Glomerular endothelial cell (primary cell): ENCODE measurements at places on chromosomes 6 and 20. TPM values are rescaled to one million over a fixed set of nuclear protein-coding genes. Genes with fewer than 3 reads are reported as not detected.
A peak's percentile ranks its signal among the peaks of the same experiment; 100 is the strongest.

DNA sequence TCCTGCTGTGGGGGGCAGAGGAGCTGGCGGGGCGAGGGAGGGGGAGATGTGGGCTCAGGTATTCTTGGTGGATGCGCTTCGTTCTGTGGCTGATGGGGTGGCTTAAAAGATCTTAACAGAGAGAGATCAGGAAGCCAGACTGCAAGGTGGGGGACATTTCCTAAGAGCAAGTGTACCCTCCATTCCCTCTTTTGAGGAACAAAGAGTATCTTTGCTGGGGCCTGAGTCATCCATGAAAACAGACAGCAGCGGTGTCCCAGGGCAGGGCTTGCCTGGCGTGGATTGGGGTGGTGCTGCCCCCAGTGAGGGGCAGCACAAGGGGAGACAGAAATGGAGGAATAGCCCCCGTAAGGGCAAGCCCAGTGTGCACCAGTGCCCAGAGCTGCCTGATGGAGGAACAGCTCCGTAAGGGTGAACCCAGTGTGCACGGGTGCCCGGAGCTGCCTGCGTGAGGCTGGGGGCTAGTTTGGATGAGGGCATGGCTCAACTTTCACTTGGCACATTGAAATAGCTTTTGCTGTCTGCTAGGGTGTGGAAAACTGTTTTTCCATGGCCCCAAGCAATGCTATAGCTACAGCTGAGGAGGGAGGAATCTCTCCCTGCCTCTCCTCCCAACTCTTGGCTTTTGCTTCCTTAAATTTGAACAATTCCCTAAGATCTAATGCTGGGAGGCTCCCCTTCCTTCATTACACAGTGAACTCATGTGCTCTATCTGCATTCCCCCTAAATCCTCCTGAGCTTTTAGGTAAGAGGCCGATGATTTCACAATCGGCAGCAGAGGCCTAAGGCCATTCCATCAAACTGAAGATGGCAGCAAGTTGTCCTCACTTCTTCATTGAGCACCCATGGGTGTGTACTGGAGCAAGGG lies 12.9 kb downstream of the MAPK13 start:
- no peak for DNase-seq

GRCh38 chr6:14144678-14145113 lies 27.1 kb downstream of the CD83 start:
- peak; percentile 27 for DNase-seq

DNA sequence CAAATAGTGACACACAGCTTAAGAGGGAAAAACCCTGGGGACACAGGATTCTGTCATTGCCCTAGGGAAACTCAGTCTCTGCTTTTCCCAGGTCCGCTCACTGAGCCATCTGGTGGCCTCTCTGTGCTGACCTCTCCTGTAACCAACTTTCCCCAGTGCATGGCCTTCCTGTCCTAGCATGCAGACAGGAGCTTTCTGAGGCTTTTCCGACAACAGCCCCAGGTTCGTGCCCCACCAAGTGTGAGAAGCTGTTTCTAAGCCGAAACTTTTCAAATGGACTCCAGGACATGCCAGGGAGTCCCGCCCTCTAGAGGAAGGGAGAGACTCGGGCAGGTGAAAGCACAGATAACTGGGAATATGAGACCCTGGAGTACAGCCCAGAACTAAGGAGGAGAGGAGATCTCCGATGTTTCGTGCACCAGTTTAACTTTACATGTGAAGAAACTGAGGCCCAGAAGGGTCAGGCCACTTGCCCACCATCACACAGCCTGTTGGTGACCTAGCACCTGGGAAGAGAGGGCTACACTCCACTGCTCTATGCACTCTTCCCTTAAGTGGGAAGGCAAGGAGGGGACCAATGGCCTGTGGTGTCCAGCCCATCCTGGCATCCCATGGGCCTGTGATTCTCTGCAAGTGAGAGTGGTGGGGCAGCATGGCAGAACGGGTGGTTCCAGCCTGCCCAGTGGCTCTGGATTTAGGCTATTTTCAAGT lies 46.2 kb downstream of the RPP40 start:
- no peak for DNase-seq

GRCh38 chr6:144219056-144219685 lies 66.0 kb upstream of the UTRN start:
- peak; percentile 29 for DNase-seq

DNA sequence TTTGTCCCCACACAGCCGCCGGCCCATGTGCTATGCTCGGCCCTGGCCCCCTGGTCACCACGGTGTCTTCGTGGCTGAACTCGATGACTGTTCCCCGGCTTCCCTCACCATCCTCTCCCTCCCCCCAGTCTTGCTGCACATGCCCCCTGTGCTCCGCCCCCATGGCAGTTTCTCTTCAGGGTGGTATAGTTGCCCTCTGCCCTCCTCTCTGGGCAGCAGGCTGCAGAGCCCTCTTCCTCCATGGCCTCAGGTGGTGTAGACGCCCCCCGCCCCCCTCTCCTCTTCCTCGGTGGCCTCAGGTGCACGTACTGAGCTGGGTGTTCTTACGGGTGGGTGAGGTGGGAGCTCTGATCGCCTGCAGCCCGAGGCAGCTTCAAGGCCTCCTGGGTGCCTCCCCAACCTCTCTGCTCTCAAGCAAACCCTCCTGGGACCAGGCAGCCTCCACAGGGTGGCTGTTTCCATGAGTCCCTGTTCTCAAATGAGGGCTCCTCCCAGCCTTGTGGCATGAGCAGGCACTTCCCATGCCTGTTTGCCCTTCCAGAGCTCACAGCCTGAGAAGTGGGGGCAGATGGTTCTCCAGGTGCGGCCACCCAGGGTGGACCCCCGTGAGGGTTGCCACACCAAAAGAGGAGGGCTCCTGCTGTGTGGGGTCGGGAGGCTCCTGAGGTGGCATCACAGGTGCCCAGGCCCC lies 24.8 kb downstream of the COL20A1 start:
- DNase-seq = no peak

DNA sequence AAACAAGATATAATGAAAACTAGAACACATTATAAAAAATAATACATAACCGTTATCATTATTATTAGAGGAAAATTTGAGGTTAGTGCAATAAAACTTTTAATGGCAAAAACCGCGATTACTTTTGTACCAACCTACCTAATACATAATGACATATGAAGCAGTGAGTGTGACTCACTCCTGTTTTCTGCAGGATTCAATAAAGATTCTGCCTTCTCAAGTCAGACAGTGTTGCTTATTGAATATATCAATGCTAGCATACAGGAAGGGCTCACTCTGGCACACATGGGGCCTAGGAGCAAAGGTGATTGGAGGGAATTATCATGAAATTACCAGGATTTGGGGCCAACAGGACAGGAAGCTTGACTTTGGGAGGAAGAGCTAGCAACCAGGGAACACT lies 230.8 kb upstream of the CEP162 start:
- DNase-seq = no peak

DNA sequence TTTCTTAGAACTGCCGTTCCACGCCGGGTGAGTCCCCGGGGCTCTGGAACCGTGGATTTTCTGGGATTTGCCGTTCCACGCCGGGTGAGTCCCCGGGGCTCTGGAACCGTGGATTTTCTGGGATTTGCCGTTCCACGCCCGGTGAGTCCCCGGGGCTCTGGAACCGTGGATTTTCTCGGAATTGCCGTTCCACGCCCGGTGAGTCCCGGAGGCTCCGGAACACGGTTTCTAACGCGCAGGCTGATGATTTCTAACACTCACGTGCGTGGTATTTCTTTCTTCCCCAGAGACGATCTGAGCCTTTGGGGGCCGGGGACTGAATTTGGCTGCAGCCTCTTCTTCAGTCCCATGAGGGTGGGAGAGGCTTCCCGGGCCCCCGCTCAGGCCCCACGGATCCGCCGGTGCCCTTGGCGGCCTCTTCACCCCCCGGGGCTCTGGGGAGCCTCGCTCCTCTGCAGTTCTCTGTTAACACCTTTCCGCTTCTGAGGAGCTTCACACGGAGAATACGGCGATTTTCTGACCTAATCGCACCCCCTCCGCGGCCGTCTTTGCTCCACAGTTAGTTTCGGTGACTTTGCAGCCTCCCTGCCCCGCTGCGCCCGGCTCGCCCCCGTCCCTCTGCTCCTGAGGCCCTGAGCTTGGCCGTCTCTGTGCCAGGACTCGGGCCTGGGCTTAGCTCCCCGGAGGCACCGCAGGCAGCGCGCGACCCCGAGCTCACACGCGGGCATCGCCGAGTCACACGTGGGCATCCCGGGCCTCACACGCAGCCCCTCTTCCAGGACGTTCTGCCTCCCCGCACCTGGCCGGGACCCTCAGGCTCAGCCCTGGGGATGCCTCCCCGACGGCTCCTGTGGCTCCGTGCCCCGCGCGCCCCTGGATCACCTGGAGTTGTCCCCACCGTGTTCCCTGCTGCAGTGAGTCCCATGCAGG lies 7.2 kb upstream of the KIF25 start:
- no peak for DNase-seq

DNA sequence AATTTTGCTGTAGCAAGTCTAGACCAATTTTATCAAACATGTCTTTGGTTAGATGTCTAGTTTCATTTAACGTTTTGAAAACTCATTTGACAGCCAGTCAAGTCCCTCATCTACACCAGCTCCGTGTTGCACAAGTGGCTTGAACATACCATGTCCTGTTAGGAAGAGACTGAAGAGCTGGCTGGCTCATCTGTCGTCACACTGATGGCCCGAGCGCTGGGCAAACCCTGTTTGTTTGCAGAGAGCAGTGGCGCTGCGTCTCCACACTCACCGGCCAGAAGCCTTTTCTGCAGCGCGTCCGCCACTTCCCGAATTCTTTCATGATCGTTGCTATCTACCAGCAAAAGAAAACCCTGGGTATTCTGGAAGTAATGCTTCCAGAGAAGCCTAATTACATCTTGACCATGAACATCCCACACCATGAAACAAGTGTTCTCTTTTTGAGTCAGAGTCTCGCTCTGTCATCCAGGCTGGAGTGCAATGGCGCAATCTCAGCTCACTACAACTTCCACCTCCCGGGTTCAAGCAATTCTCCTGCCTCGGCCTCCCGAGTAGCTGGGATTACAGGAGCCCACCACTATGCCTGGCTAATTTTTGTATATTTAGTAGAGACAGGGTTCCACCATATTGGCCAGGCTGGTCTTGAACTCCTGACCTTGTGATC lies 10.7 kb upstream of the TCFL5 start:
- no peak for DNase-seq

- DNase-seq = no peak
Measured at GRCh38 chr20:51637241-51637640, 94.7 kb upstream of the NFATC2 start.

- no peak for DNase-seq
Measured at GRCh38 chr20:38098952-38099351, 65.4 kb downstream of the RPRD1B start.

DNA sequence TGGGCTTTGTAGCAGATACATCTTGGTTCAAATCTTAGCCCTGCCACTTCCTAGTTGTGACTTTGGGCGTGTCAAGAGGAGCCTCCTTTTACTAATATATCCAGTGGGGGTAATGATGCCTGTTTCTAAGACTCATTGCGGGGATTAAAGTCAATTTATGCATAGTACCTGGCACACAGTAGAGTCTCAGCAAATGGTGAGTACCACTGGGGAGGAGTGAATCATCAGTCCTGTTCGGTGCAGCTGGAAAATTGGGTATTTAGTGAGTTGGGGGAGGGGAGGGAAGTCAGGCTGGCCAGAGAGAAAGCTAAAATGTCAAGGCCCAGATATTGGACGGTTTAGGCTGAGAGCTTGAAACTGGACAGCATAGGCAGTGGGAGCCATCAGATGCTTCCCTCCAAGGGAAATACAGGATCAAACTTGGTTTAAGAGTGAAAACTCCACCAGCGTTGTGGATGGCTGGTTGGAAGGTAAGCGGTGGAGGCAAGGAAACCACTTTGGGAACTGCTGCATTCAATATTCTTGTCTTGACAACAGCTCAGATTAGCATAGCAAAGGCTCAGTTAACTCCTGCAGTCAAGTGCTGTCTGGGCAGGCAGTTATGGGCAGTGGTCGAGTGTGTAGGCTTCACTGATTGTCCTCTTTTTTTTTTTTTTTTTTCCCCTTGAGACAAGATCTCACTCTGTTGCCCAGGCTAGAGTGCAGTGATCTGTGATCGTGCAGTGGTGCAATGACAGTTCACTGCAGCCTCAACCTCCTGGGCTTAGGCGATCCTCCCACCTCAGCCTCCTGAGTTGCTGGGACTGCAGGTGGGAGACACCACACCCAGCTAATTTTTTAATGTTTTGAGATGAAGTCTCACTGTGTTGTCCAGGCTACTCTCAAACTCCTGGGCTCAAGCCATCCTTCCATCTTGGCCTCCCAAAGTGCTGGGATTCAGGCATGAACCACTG lies 12.9 kb downstream of the PPP1R16B start:
- no peak for DNase-seq

DNA sequence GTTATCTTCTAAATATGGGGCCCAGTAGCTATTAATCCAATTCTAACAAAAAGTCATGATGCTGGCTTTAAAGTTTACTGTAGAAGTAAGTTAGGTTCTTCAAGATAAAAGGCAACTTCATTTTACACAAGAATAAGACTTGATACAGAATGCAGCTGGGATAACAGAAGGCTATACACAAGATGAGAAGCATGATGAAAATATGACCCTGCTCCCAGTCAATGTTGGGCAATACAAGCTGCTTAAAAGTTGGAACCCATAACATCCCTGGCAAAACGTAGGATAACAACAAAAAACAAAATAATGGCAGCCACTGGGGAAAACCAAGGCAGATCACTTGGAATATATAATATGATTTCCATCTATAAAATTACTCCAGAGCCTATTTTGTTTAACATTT lies 87.6 kb upstream of the RSPO3 start:
- no peak for DNase-seq

GRCh38 chr20:366719-367485 lies 13.7 kb upstream of the TRIB3 start:
- no peak for DNase-seq

GRCh38 chr6:5765141-5765760 lies 241.5 kb downstream of the NRN1 start:
- no peak for DNase-seq

DNA sequence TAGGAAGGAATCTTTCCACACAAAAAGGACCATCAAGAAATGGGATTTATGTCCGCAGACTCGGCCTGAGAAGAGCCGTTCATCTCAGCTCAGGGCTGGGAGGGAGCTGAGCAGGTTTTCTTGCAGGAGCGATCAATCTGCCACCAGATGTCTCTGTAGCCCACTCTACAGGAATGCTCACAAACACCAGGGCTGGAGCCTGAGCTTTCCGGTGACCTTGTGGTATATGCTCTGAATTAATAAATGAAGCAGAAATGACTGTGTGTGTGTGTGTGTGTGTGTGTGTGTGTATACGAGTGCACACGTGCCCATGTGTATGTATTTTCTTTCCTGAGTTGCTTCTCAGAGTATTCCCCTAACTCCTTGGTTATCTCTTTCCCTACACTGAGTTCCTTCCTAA lies 12.0 kb downstream of the CD83 start:
- DNase-seq = peak; percentile 12

- no peak for DNase-seq
Measured at GRCh38 chr6:99602520-99603420, 3.9 kb upstream of the PRDM13 start.

GRCh38 chr6:116159782-116160524 lies 34.0 kb upstream of the COL10A1 start:
- DNase-seq = no peak

FAM209B gene
- not detected in 2 replicates for total RNA-seq

WFDC12 gene
- total RNA-seq = not detected in 2 replicates

GLP1R gene
- total RNA-seq = not detected in 2 replicates

DLK2 gene
- 0.88 and 0.92 TPM in 2 replicates for total RNA-seq

C20orf204 gene
- 1.2 and 6.8 TPM in 2 replicates for total RNA-seq

ZSCAN31 gene
- 16.9 and 19.7 TPM in 2 replicates for total RNA-seq

DEFB132 gene
- not detected in 2 replicates for total RNA-seq
